AG20443 (cell line): ENCODE measurements at places on chromosomes 11 and 22.

GRCh38 chr11:115132436-115133228, 371.6 kb downstream of the CADM1 start:
- DNase-seq: no peak

GRCh38 chr22:42279425-42280020, 9.1 kb upstream of the TCF20 start:
- no peak for DNase-seq

GRCh38 chr11:88861618-88862017, 204.2 kb downstream of the GRM5 start:
- no peak for DNase-seq

GRCh38 chr22:44890416-44891292, 119.2 kb downstream of the PHF21B start:
- DNase-seq: no peak
